ENCODE measurements at places on chromosomes 1 and 21.

GRCh38 chr1:234958706-234959657 lies 169.7 kb downstream of the TOMM20 start:
- no peak for DNase-seq

DNA sequence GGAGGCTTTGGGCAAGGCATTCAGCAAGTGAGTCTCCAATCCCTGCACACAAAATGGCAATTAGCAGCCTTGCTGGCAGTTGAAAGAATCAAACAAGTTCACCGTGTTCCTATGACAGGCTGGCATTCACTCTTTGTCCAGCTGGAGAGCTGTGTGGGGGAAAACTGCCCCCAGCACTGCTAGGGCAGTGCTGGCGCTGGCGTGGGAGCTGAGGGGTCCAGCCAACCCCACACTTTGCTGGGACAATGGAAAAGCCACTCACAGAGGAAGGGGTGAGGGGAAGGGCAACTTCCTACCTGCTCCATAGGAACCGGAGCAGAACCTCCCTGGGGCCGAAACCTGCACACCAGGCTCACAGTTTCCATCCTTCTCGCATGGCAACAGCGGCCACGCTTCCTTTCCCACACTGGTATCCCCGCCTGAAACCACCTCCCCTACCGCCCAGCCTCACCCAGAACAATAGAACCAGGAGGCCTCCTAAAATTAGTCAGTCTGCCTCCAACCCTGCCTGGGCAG lies 26.7 kb upstream of the KCNN3 start:
- DNase-seq = no peak

DNA sequence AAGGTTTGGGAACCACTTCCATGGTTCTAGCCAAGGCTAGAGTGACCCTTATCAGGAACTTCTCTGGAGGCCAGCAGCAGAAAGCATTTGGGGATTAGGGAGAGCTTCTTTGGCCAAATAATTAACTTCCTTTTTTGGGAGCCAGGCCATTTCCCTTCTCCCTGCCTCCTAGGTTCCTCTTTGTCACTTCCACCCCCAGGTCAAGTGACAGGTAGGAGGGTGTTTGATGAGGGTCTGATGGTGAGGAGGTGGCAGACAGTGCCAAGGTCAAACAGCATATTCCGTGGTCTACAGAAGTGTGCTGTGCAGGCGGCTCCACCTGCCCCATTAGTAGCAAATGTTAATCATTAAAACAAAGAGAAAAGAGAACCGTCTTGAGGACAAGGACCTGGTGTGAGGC lies 1.9 kb upstream of the KCNA10 start:
- no peak for DNase-seq

- no peak for DNase-seq
Measured at GRCh38 chr1:111665497-111665896, 45.9 kb downstream of the RAP1A start.

- peak; percentile 61 for DNase-seq
Measured at GRCh38 chr21:43861706-43862105, 3.3 kb upstream of the AGPAT3 start.

DNA sequence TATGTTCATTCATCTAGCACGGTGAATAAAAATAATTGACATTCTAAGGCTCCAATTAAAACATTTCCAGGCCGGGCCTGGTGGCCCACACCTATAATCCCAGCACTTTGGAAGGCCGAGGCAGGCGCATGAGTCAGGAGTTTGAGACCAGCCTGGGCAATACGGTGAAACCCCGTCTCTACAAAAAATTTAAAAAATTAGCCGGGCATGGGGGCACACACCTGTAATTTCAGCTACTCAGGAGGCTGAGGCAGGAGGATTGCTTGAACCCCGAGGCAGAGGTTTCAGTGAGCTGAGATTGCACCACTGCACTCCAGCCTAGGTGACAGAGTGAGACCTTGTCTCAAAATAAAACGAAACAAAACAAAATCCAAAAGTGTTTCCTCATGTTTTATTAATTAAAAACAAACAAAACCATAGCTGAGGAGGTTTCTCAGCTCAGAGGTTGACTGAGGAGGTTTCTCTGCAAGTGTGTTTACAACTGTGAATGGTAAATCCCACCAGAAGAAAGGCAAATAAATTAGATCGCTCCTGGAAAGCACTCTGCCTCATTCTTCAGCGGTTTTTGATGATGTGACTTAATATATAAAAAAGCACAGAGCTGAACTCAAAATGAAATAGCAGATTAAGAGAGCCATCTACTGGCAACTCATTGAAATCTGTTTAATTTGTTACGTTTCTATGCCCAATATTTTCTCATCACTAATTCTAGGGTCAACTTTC lies 37.7 kb upstream of the ATG4C start:
- no peak for DNase-seq

DNA sequence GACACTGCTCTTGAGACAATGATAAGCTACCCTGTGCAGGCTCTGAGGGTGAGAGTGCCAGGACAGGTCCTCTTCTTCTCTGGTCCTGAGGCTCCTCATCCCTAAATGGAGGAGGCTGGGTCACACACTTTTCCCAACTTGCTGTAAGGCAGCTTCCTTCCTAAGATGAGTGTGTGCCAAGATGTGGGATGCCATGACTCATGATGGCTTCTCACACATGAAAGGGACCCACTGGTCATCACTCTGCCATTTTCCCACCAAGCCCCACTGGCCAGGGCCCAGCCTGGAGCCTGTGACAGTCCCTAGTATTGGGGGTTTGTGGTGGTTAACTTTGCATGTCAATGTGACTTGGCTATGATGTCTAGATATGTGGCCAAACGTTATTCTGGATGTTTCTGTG lies 54.4 kb downstream of the CNIH3 start:
- DNase-seq = no peak

GRCh38 chr1:211813590-211813989 lies 17.0 kb downstream of the LPGAT1 start:
- DNase-seq = peak; percentile 80

DNA sequence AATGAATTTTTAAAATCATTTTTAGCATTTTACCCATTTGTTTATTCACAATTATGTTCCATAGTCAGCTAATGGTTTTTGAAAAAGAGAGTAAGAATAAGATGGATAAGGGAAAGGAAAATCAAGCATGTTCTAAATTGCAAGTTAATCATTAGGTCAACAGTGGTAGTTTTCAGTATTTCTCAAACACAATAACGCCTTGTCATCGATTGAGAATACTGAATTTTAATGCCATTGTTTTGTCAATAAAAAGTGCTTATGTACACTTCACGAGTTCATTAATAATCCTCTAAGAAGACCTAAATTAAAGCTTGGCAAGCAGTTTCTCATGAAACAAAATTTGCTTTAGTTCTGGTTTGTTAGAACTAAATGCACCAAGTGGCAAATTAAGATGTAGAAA lies 100.3 kb downstream of the RERE start:
- no peak for DNase-seq

- no peak for DNase-seq
Measured at GRCh38 chr1:115173151-115173550, 83.8 kb upstream of the TSPAN2 start.

- peak; percentile 69 for DNase-seq
Measured at GRCh38 chr1:173420330-173420806, 56.8 kb upstream of the PRDX6 start.

GRCh38 chr1:193533853-193534252 lies 347.4 kb upstream of the B3GALT2 start:
- DNase-seq = no peak

DNA sequence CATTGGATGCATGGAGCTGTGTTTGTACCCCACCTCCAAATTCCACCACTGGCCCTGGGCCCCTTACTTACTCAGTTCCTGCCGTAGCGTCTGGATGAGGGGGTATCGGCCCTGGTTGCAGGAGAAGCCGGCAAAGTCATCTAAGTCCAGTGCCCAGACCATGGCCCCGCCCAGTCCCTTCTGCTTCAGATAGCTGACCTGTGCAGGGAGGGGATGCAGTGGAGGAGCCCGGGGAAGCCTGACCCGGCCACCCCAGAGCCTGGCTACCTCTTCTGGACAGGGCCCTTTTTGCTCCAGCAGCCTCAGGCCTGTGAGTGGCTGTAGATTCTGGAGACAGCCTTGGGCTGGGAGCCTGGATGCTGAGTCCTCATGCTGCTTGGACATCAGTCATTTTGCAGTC lies 11.8 kb downstream of the CHIT1 start:
- DNase-seq = no peak

DNA sequence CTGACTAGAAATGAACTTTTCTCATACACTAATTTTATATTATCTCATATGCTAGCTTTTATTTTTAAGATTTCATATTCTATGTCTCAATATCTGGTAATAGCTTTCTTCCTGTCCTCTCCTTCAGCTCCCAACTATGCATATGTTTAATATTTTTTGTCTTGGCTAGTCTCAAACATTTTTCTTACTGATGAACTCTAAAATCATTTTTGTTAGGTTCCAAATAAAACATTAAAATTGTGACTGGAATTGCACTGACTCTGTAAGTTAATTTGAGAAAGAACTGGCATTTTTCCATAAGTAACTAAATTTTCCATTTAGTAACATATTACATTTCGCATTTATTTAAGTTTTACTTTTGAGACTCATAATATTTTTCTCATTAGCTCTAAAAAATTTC lies 368.5 kb upstream of the DPYD start:
- no peak for DNase-seq

- DNase-seq = no peak
Measured at GRCh38 chr1:81554534-81554933, 246.2 kb upstream of the ADGRL2 start.

DNA sequence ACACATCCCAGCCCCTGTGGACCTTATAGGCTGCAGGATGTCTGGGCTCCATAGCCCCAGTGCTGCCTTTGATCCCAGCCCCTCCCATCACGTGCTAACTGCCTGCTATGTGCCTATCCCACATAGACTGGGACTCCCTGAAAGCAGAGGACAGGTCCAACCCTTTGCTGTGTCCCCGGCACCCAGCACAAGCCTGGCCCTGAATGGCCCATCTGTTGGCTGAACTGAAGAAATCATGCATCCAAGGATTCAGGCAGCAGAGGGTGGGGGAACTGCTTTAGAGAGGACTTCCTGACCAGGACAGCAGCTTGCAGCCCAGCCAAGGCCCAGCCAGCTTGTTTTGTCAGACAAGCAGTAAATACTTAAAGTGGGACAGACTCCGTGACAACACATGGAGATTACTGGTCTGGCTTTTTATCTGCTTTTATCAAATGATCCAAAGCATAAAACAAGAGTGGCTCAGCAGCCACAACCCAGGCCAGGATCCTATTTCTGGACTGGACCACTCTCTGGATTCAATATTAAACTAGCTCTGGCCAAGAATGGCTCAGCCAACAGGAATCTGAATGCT lies 69.3 kb downstream of the GLIS1 start:
- no peak for DNase-seq

DNA sequence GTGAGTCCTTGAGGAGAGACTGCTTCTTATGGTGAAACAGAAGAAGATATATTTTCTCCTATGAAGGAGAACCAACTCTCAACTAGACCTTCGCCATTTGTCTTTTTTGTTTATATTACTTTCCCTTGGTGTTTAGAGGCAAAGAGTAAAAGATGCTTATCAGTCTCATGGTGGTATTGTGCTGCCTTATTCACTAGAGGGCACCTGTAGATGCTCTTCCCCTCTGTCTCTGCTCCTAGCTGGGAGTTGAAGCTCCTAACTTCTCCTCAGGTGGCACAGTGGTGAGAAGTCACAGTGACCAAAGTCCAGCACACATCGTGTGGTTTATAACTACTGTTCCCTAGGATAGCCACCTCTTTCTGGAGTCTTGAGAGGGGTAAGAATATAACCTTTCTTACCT lies 1359.6 kb downstream of the PLA2G4A start:
- no peak for DNase-seq

DNA sequence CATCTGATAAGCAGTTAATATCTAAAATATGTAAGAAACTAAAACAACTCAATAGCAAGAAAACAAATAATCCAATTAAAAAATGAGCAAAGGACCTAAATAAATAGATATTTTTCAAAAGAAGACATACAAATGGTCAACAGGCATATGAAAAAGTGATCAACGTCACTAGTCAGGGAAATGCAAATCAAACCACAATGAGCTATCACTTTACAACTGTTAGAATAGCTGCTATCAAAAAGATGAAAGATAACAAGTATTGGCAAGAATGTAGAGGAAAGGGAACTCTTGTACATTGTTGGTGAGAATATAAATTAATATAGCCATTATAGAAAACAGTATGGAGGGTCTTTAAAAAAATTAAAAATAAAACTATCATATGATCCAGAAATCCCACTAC lies 40.7 kb upstream of the NEK7 start:
- DNase-seq = no peak

GRCh38 chr1:164635803-164636731 lies 77.1 kb downstream of the PBX1 start:
- DNase-seq = peak; percentile 87

DNA sequence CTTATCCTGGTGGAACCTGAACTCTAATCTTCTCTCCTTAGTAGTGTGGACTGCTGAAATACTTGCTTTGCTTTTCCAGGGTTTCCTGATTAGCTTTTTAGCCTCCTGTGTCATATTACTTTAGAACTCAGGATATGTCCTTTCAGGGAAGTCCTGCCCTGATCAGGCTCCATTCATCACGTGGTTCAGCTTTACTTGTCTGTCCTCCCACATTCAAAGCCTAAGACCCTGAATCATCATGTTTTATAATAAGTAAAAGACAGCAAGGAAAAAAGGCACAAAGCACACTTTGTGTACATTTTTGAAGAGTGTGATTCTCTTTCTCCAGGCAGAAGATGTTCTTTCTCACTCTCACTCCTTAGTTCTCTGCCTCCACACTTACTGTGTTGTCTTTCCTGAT lies 70.6 kb downstream of the PATJ start:
- no peak for DNase-seq

DNA sequence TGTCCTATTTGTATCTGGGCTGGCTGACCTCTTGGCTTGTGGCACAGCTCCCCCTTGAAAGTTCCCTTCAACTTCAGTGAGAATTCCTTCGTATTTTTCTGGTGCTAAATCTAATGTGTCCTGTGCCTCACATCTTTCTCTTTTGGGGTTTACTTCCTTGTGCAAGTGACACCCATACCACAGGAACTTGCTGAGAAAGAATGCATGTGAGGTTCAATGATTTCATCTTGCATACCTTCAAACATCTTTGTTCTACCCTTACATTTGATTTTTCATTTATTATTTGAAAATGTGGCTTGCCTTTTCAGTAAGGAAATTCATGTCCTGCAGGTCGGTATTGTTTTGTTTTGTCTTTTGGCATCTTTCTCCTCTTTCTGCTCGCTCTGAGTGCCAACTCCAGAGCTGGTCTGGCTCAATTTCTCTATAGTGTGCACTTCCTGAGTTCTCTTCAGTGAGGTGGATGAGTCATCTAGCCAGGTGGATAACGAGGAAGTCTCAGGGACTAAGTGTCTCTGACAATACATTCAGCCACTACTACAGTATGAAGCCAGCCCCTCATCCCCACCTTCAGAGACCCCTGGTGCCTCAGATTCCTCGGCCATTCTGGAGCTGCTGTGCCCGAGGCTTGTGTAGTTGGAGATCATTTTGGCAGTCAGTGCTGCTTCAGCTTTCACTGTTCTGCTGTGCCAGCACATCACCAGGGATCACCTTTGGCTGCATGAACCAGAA lies 59.5 kb downstream of the RIPK4 start:
- DNase-seq = peak; percentile 36

GRCh38 chr1:1361982-1362423 lies 3.6 kb upstream of the MXRA8 start:
- DNase-seq = no peak

GRCh38 chr1:229671310-229671709 lies 45.3 kb downstream of the URB2 start:
- no peak for DNase-seq

Data from body of pancreas (tissue), 4 donors.